ENCODE measurements at places on chromosomes 2 and 18.

- DNase-seq, result no peak
These were observed 186.1 kb downstream of the CTIF start for GRCh38 chr18:48724939-48725338.

DNA sequence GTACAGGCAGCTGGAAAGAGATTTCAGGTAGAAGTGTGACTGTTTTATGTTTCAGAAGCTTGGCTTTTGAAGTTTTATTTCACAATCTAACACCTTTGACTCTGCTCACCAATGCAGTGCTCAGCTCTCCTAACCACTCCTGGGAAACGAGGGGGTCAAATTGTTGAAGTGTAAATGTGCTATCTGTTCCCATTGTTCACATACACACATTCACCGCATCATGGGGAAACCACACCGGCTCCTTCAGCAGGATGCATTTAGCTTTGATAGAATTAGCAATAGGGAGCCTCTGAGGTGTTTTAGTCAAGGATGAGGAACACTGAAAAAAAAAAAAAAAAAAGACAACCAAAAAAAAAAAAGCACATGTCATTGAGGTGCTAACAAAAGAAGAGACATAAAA lies 13.4 kb upstream of the DLGAP1 start:
- no peak for DNase-seq

DNA sequence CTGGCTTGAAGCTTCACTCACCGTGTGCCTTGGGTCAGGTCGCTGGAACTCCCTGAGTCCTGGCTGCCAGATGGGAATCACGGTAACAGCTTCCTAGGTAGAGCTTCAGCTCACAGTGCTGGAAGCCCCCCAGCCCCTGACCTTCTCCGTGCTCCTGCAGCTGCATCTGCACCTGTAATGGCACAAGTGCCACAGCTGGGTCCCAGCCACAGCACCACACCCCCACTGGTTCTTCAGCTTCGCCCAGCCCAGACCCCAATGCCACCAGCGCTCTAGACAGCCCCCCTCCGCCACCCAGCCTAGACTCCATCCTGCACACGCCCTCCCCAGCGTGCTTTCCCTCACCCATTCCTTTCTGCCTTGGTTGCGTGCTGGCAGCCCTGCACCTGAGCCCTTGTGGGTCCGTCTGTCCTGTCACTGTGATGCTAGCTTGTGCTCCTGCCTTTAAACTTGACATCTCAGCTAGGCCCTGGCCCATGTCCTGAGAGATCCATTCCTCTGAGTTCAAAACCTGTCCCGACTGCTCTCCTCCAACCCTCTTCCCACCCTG lies 7.6 kb upstream of the ESPNL start:
- DNase-seq, result peak; percentile 64

DNA sequence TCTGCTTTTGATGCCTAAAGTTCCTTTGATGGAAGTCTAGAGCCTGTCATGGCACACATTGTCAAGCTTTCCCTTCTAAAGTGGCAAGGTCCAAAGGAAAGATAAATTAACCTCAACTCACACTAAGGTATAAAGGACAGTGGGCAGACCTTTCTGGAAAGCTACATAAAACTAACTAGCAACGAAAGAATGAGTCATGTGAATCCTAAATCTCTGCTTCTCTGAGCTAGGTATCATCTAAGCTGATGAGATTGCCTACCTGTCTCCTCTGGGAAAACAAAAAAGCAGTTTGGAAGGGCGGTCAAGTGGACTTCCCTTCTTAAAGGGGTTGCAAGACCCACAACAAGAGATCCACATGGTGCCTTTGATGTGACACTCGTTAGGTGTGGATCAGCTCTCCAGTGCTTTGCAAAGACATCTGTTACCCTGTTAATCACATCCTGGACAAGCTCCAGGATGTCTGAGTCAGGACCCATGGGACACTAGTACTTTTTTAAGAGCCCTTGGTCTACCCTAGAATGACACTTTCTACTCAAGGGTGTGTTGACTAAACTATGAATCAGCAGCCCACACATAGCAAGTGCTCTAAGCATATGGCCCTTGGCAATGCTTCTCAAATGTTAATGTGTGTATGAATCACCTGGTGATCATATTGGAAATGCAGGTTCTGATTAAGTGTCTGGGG lies 173.5 kb downstream of the ALK start:
- no peak for DNase-seq

DNA sequence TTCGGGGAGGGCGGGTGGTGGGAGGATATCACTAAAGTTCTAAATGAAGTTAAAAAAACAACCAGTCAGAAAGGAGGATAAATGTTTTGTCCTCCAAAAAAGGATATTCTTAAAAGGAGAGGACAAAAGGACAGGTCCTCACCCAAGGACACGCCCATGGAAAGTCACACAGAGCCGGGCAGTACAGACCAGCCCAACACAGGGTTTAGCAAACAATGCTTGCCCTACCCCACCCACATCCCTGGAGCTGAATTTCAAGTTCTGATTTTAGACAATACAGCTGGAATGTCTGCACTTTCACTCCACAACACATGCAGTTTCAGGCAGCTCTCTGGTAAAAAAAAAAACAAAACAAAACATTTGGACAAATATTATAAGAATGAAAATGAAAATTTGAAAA lies 67.9 kb downstream of the SLC9A4 start:
- no peak for DNase-seq

DNA sequence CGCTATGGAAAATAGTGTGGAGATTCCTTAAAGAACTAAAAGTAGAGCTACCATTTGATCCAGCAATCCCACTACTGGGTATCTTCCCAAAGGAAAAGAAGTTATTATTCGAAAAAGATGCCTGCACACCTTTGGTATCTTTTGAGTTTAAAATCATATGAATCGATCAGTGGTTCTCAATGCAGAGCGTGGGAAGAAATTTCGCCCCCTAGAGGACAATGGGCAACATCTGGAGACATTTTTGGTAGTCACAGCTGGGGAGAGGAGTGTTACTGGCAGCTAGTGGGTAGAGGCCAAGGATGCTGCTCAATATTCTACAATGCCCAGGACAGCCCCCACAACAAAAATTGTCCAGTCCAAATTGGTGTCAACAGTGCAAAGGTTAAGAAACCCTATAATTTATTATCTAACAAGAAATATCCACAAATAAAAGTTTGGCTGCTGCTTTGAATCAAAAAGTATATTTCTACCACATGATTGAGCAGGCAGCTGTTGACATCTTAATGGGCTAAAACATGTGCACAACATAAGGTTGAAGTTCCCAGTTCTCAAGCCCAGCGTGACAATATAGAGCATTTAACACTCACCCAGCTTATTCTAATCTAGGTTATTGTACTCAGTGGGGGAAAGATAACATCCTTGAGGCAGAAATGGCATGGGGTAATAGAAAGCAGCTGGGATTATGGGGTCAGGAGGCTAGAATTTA lies 425.7 kb downstream of the LRATD1 start:
- DNase-seq, result no peak

DNA sequence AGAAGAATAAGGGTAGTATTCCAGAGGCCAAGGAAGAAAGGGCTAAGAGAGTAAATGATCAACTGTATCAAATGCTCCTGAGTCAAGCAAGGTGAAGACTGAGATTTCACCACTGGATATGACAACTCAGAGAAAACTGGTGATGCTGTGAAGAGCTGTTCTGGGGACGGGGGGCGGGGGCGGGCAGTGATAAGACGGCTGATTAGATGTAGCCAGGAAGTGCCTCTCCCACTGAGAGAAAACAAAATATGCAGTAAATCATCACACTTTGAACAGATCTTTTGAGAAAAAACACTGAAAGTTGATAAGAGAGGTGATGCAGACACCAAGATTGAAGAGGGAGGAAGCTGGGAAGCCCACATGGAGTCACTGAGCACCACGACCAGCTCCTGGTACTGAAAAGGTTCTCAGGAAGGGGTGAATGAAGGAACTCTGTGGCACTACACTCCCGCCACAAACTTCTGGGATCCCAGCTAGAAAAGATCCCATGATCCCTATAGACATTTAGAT lies 75.8 kb downstream of the MYO3B start:
- no peak for DNase-seq

GRCh38 chr2:150911766-150912280 lies 349.8 kb downstream of the RBM43 start:
- DNase-seq, result no peak

- no peak for DNase-seq
These were observed 2.4 kb upstream of the GMPPA start for GRCh38 chr2:219496247-219496824.

DNA sequence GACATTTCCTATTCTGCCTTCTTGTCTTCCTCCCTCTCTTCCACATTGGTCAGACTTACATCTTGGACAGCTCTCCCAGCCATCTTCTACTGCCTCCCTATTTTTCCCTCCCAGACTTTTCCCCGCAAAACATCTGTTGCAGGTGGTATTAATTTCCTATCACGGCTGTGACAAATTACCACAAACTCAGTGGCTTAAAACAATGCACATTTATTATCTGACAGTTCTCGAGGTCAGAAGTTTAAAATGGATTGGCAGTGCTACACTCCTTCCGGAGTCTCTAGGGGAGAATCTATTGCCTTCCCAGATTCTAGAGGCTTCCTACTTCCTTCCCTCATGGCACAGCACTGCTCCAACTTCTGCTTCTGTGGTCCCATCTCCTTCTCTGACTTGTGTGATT lies 33.3 kb downstream of the STRADB start:
- no peak for DNase-seq

DNA sequence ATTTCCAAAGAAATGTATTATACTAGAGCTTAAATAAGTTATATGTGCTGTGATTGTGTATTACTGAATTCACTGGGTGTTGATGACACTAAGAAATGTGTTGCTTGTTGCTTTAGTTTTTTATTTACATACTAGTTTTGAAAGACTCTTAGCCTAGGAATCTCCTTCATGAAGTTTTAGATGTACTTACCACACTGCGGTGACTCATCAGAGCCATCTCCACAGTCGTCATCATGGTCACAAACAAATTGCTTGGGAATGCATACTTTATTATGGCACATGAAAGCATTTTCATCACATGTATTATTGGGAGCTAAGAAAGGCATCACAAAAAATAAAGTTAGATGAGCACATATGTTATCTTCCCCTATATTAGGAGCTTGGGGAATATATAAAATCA lies 1624.2 kb downstream of the LRP1B start:
- no peak for DNase-seq

GRCh38 chr2:192146069-192147015 lies 48.4 kb downstream of the TMEFF2 start:
- no peak for DNase-seq

DNA sequence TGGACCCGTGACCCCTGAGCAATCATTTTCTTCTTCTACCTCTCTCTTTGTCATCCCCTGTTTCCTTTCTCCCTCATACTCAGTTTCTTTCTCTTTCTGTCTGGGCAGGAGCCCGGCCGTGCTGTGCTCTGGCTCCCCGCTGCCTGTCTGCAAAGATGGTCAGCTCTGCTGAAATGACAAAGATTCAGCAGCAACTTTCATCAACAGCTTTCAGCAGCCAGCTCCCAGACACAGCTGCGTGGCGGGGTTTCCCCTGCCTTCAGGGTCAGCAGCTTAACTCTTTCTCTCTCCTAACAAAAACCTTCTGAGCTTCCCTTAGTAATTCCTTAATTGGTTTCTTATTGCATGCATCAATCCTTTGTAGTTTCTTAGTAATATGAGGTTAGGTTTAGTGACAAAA lies 1234.4 kb downstream of the CNTNAP5 start:
- DNase-seq, result no peak

GRCh38 chr2:181937473-181937872 lies 45.9 kb downstream of the ITPRID2 start:
- DNase-seq, result no peak

GRCh38 chr2:105754011-105754410 lies 9.3 kb downstream of the NCK2 start:
- DNase-seq, result peak; percentile 68

- DNase-seq, result no peak
These were observed 955 bp downstream of the TTR start for GRCh38 chr18:31592506-31593157.

DNA sequence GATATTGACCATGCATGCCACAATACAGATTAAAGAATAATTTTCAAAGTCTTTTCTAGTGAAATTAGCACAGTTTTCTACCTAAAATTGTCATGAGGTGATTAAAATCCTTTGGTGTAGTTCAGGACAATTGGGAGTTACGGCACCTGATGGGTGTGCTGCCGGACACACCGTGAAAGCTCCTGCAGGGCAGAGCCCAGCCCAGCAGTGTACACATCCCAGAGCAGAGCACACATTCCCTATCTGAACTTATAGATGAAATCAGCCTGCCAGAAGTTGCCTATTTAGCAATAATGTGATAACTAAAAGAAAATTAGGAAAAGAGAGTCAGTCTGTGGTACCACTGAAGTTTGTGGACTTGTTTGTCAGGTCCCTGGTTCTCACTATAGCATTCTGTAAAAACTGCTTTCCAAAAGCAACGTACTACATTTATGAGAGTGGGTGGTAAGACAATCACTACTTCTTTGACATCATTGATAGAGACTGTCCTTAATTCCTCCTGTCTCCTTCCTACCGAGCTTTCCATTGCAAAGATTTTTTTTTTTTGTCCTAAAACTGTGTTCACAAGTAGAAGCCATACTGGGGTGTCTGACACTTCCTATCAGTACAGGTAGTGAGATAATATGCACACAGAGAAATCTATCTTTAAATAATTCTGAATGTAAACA lies 3.4 kb downstream of the CYTIP start:
- no peak for DNase-seq

DNA sequence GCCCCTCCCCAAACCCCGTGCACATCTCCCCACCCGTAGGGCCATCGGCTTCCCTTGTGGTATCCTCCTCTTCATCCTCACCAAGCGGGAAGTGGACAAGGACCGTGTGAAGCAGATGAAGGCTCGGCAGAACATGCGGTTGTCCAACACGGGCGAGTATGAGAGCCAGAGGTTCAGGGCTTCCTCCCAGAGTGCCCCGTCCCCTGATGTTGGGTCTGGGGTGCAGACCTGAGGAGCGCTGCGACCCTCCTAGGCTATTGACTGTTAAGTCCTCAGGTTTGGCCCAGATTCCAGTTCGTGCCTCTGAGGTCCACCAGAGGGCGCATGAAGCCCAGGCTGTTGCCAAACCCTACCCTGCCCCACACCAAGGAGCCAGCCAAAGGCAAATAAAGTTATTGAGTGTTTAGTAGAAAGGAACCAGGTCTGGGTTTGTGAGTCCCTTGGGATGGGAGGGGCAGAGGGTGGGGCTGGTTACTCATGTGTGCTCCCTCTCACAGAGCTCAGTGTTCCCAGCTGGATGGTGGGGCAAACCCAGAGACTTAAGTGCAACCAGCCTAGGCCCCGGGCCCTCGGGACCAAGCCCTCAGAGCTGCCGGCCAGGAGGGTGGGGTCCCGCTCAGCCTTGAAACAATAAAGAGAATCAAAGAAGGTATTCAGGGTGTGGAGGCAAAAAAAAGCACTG lies 2.4 kb downstream of the PNKD start:
- no peak for DNase-seq

DNA sequence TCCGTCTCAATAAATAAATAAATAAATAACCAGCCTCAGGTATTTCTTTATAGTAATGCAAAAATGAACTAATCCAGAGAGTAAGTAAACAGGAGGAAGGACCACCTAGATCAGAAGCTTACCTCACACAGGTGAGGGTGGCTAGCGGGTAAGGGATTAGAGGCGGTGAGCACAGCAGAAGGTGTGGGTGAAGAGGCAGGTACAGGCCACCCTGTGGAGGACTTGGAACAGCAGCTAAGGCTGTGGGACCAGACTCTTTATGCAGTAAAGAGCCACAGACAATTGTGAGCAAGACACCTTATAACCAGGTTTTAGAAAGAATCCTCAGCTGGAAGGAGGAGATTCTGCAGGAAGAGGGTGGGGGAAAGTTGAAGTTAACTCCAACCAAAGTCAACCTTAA lies 34.2 kb upstream of the TTR start:
- no peak for DNase-seq

GRCh38 chr2:8125741-8126711 lies 555.8 kb upstream of the ID2 start:
- DNase-seq, result no peak

Measured in mesenteric fat pad (tissue), 1 donor.